Activated CD4-positive, alpha-beta memory T cell treated with anti-CD3 and anti-CD28 coated beads for 36 hours (primary cell): ENCODE measurements at places on chromosomes 2 and 18. TPM values are rescaled to one million over a fixed set of nuclear protein-coding genes. Genes with fewer than 3 reads are reported as not detected.

DNA sequence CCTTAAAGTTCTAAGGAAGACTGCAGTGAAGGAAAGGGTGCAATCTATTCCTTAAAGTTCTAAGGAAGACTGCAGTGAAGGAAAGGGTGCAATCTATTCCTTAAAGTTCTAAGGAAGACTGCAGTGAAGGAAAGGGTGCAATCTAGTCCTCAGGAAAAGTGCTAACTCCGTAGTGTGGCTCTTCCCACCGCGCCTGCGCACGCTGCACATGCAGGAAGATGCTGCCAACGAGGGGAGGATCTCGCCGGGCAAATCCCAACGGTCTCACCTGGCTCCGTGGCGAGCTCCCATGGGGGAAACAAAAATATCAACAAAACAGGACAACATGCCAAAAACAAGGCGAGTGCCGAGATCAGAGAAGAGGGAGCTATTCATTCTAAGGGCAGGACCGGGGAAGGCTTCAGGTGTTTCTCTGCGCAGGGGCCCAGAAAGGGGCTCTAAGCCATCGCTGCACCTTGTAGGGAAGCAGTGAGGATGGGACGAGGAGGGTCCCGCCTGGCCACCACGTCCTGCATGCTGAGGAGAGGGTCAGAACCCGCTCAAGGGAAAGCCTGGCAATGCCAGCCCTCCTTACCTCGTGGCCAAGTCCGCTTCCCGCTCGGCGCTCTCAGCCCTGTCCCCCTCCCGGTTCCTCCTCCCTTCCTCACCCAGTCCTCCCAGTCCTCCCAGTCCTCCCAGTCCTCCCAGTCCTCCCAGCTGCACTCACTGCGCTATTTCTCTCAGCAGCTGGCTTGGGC is 24.5 kb downstream of the TIMM21 start:
- DNase-seq, result no peak

DNA sequence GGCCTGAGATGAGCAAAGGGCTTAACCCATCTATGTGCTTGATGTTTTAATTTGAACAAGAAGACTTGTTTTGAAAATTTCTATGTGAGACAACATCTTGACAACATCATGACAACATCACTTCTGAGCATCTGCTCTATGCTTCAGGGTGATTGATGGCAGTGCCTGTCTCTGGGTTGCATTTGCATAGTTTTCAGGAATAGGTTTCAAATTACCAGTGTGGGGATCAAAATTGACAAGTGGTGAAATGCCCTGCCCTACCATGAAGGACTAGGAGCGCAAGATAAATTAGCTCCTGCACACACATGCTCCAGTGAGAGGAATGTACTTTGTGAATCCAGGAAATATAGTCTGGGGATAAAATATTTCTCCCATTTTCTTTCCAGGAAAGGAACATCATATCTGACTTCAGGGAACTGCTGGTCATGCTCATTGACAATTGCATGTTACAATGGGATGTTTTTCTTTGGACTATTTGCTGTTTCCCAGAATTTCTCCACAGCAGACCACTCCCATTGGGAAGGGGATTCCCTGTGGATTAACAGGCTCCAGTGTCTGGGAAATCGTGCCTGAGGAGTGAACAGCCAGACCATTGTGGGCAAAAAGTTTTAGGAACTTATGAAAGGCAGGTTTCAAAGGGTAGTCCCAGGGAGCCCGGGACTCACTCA is 45.3 kb upstream of the IL1R2 start:
- no peak for DNase-seq

- no peak for DNase-seq
Measured at GRCh38 chr2:174595891-174596397, 1.7 kb downstream of the WIPF1 start.

DNA sequence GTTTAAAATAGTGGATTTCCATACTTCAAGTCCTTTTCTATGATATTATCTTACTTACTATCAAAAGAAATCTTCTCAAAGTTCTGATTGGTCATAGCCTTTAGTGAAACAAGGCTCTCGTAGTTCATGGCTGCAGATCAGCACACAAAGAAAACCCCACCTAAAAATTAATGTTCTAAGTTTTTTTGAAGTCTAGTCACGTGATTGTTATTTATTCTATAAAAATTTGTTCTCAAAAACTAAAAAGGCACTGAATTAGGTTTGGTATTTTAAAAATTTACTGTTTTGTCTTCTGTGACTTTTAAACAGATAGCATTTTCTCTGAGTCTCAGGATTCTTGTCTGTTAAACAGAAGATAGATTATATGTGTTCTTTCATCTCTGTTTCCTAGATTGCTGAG is 122.4 kb downstream of the KCNH7 start:
- DNase-seq, result no peak

- DNase-seq, result no peak
Measured at GRCh38 chr2:57842531-57842930, 204.1 kb upstream of the VRK2 start.

DNA sequence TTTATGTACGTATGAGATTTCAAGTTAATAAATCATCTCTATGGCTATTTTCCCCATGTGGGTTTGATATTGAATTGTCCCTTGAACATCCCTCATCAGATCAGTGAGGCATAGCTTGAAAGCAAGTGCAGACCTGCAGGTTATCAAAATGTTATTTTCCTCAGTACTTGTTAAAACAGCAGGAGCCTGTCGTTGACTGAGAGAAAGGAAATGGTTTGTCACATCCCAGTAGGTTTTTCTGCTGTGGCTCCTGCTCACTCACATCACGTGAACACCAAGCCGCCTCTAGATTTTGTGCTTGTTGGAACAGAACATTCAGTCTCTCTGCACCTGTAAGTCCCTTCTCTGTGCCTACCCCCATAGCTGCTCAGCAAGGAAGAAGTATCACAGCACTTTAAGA is 340.3 kb downstream of the CELF4 start:
- no peak for DNase-seq

GRCh38 chr18:76208678-76209306 is 286.2 kb downstream of the ZNF516 start:
- DNase-seq, result no peak

- peak; percentile 8 for DNase-seq
Measured at GRCh38 chr2:240998995-240999791, 775 bp downstream of the SNED1 start.

GRCh38 chr18:35311496-35311895 is 21.5 kb upstream of the ZSCAN30 start:
- DNase-seq, result no peak

GRCh38 chr2:132923787-132924186 is 253.8 kb upstream of the LYPD1 start:
- no peak for DNase-seq

DNA sequence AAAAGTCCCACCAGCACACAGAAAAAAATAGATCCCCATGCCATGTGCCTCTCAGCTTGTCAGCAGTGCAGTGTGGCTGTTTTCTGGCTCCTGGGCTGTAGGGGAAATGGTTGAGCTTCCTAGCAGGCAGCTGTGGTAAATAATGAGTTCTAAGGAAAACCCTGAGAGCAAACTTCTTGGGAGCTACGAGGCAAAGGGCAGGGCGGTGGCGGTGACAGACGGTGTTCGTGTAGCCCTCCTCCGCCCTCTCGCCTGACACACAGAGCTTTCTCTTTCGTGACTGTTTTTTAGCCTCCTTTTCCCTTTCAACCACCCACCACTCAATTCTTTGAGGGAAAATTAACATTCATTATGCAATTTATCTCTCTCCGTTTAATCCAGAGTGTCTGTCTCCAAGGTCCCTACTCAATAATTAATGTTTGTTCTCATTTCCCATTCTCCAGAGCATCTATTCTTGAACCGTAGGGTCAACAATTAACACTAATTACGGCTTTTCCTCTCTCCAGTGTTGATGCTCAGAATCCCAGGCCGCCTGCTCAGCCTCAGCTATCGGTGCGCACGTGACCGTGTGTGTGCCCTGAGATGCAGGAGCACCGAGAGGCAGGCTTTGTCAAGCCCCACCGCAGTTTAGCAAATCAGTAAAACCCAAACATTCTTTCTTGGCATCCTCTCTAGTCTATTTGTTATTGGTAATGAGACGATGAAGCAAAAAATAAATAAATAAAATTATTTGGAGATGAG is 50.1 kb downstream of the KIAA2012 start:
- no peak for DNase-seq

DNA sequence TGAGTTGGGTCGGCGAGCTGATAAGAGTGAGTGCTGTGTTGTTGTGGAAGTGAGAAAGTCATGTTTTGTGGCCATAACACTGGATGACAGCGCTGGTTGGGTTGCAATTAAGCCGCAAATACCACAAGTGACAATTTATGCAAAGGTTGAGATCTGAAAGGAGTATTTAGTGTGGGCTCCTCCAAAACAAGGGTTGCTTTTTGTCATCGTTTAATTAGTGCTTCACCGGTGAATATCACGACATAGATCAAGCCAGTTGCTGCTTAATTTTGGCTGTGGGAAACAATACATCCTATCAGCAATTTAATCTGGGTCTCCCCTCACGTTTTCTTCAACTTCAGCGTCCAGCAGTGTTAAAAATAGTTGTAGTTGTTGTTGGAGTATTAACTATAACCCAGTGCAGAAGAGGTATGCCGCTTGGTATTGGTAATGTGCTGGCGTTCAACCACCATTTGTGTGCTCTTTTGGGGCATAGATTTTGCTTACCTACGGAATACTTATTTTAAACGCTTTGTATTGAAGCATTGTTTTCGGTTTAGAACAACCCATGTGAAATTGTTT is 662 bp downstream of the ACVR2A start:
- peak; percentile 74 for DNase-seq

GRCh38 chr2:226461981-226462380 is 337.6 kb downstream of the IRS1 start:
- no peak for DNase-seq

DNA sequence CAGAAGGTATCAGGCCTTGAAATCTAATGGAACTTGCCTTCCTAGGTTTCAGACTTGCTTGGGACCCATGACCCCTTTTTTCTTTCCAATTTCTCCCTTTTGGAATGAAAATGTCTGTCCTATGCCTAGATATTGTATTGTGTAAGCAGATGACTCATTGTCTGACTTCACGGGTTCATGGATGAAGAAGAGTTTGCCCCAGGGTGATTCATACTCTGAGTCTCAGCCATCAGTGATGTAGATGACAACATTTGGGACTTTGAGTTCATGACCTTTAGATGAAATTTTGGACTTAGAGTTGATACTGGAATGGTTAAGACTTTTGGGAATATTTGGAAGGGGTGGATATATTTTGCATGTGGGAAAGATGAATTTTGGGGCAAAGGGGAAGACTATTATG is 11.2 kb upstream of the SCYGR5 start:
- no peak for DNase-seq

DNA sequence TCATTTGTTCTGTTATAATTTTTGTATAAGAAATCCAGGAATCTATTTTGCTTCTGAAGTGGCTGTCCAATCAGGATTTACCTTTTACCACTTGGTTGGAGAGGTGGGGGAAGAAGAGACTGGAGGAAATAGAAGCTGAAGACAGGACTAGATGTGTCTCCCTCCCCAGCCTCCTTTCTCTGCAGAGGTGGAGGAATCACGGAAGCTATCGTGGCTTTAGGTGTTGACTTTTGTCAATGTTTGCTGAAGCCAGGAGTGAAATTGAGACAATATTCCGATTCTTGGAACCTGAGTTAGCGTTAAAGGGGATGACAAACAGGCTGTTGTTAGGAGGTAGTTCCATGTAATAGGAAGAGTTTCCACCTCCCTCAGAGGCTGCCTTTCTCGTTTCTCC is 43.5 kb downstream of the PDCL3 start:
- DNase-seq, result no peak

- DNase-seq, result peak; percentile 38
Measured at GRCh38 chr2:25851740-25852503, 26.4 kb downstream of the ASXL2 start.

DNA sequence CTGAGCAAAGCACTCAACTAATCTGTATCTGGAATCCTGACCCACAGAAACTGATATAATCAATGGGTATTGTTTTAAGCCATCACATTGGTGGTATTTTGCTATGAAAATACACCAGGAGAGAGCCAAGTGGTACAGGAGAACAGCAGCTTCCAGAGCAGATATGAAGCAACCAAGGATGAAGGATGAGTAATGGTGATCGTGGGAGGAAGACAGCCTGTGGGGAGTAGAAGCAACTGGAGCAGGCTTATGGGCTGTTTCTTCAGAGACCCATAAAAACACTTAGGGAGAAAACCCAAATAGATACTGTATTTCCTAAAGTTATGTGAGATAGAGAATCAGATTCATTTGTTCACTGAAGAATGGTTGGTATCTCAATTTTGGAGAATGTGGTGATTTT is 330.8 kb downstream of the NUP35 start:
- DNase-seq, result no peak

GRCh38 chr2:211349031-211349430 is 792.6 kb downstream of the CPS1 start:
- DNase-seq, result no peak

- no peak for DNase-seq
Measured at GRCh38 chr2:9644603-9645002, 13.8 kb upstream of the YWHAQ start.

DNA sequence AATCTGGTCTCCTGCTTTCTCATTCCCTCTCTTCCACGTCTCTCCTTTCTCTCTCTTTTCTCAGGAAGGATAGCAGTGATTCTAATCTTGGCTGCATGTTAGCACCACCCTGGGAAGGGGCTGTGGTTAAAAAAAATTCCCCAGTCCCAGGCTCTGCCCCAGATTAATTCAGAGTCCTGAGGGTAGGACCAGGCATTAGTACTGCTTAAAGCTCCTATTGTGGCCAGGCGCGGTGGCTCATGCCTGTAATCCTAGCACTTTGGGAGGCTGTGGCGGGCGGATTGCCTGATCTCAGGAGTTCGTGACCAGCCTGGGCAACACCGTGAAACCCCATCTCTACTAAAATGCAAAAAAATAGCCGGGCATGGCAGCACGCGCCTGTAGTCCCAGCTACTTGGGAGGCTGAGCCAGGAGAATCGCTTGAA is 35.4 kb upstream of the EML4 start:
- no peak for DNase-seq

Gene IHH
- 0.10 TPM for total RNA-seq

Gene ARHGEF33
- total RNA-seq, result 0.34 TPM

Gene SERPINB11
- not detected for total RNA-seq

Gene MALL
- total RNA-seq, result 0.17 TPM

Gene GALNT14
- 0.43 TPM for total RNA-seq

Gene BOLL
- not detected for total RNA-seq

Gene HES6
- total RNA-seq, result 3.3 TPM

Gene CSRNP3
- total RNA-seq, result not detected

Gene STON1
- 1.2 TPM for total RNA-seq
